Stimulated activated CD4-positive, alpha-beta T cell treated with anti-CD3 and anti-CD28 coated beads, Interleukin-1b, Interleukin-23, amount 100 ng/mL, for 24 hours (primary cell): ENCODE measurements at places on chromosomes 12 and 14.

DNA sequence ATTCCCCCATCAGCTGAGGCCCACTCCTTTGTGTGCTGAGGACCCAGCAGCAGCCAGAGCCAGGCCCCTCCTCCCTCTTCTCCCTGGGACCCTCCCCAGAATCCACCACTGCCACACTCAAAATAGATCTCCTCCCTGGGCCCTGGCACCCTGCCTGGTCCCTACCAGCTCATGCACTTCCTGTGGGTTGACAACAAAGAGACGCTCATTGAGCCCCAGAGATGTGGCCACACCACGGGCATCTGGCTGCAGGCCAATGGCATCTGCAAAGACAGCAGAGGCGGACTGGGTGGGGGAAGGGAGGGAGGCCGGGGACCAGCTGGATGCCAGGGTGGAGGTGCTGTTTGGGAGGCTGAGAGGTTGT lies 16.0 kb upstream of the ENDOU start:
- DNase-seq, result peak; percentile 14

GRCh38 chr12:79961411-79961810 lies 26.5 kb upstream of the PPP1R12A start:
- no peak for DNase-seq

DNA sequence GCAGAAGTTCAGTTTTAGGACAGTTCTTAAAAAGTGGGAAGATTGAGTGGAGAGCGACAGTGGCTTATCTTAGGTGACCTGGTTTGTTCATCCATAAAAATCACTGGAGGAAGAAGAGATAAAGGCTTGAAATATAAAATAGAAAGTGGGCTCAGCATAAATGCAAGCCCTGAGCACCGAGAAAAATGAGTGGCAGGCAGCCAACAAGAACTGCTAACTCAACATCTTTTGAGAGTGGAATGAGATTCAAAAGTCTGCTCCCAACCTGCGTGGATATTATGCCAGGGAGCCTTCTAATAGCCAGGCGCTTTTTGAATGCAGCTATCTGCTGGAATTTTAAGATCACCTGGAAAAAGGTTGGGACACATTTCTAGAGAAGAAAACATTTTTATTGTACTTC lies 666.5 kb downstream of the FLRT2 start:
- DNase-seq, result no peak

GRCh38 chr12:76571256-76571655 lies 11.7 kb upstream of the OSBPL8 start:
- DNase-seq, result no peak

- no peak for DNase-seq
These were observed 395.2 kb upstream of the DCN start for GRCh38 chr12:91577586-91578539.

DNA sequence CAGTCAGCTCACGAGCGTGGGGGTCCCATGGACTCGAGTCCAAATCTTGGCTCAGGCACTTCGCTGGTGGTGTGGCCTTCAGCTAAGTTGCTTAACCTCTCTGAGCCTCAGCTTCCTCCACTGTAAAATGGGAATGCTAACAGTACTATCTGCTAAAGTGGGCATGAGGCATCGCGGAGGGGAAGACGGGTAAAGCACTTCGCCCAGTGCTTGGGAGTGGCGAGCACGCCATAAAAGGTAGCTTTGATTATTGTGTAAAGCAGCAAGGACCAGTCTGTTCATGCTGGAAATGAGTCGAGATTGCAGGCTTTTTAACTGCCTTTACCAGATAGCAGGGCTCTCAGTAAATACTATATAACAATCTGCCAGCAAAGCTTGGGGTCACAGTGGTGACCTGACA lies 24.5 kb downstream of the HRK start:
- no peak for DNase-seq

DNA sequence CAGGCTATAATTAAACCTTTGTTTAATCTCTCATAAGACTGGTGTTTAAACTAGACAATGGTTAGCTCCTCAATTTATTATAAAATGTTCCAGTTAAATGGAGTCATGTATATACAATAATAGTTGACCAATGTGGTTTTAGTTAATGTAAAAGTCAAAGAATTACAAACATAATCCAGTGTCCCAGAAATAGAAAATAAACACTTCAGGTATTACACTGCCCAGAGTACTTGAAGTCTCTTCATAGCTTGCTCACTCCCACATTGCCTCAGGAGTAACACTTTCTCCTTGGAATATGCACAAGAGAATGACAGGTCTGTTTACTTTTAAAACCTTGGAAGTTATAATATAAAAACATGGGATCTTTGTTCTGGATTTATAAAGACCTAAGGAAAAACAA lies 60.5 kb downstream of the SLC38A1 start:
- DNase-seq, result no peak

GRCh38 chr12:47134005-47134404 lies 54.2 kb upstream of the AMIGO2 start:
- DNase-seq, result no peak

DNA sequence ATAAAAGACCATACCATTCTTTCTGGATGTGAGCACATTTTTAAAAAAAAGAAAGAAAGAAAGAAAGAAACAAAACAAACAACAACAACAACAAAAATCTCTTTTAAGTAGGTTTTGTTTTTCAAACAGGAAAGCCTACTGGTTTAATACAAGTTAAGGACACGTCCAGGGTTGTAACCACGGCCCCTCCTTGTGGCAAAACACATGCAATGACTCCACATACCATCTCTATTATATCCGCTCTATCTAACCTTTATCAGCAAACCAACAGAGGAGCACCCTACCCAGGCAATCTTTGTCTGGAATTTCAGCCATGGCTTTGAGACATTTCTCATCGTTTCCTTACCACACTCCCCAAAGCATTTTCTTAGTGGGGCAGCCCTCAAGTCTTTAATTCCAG lies 360.5 kb upstream of the TMPO start:
- DNase-seq, result no peak

DNA sequence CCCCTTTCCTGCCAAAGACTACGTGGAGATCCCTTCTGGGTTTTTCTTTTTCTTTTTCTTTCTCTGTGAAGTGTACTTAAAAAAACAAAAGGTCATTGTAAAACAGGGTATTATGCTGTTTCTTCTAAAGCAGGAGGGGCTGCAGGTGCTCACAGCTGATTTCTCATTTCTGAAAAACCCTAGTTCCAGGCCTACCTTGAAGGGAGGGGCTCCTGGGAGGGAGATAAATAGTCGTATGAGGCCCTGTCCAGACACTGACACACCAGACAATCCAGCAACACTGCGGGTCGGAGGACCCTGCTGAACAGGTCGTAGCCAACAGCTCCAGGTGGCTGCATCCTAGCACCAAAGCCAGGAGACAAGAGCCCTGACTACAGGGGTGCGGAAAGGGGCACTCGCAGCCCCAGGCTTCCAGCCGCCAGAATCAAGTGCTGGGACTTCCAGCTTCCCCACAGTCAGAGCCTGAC lies 41.1 kb downstream of the PSMA6 start:
- no peak for DNase-seq

DNA sequence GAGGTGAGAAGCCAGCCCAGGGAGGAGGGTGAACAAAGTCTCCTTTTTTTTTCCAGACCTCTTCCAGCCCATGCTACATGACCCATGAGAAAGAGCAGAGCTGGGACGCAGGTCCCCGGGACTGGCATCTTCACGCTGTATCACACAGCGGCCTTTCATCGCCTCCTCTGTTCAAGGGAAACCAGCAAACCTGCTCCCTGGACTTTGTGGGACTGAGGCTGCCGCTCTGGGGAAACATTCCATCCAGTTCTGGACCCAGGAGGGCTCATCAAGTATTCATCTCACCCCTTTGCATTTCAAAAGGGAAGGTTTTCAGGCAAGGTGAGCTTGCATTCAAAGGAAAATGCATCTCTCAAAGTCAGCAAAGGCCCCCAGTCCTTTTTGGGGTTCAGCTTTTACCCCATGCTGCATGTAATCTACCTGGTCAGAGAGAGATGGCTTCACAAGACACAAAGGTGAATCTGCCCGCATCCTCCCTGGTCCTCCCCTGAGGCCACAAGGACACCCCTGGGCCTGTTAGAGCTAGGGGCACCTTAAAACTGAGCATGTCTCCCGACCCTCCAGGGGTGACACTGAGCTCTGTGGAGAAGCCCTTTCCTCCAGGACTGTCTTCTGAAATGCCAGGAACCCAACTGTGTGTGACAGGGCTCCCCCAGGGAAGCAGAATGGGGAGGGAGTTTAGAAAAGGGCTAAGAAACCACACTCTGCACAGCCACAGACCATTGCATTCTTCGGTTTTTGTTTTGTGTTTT lies 21.2 kb upstream of the MEG3 start:
- DNase-seq, result no peak

DNA sequence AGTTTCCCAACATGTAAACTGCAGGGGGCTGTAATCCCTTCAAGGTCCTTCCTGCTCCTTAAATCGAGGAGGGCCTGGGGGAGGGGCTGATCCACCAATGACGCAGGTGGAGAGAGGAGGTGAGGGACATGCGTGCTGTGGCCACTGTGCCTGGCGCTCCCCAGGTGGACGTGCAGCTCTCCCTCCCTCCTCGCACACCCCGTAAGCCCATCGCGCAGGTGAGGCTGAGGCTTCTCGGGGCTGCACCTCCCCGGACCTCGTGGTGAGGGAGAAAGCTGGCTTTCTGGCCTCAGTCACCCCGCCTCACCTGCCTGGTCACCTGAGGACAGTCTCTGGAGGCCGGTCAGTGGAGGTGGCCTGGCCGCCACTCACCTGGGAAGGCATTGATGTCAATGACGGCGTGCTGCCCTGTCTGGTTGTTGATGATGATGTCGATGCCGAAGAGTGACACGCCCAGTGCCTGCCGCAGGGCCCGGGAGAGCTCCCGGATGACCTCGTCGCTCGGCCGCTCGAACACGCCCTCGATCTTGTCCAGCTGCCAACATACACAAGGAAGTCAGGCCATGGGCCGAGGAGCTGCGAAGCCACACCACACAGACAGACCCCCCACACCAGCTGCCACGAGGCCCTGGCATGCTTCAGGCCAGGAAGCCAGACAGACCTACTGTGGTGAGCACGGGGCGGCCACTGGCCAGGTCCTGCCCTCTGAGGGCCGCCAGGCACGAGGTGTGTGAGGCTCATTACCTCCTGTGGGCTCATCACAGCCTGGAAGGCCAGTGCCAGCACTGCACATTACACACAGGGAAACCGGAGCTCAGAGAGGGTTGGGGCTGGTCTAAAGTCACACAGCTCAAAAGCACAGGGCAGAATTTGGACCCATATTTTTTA lies 23.3 kb downstream of the CHGA start:
- DNase-seq, result no peak

DNA sequence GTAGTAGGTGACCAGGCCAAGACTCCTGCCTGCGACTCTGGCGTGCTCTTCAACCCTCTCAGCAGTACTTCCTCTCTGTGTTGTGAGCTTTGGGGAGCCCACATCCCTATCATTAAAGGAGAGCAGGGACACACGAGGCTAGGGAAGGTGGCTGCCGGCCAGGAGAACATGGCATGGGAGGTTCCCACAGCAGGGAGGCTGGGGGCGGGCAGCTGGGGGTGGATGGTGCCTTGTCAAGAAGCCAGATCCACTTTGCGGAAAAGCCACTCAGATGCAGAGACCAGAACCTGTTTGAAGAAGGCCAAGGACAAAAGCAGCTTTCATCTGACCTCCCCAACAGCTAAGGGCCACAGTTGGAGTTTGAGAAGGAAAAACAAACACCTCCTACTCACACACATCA lies 198.6 kb downstream of the BCL11B start:
- no peak for DNase-seq

GRCh38 chr12:11765817-11766794 lies 116.6 kb downstream of the ETV6 start:
- peak; percentile 39 for DNase-seq

- no peak for DNase-seq
These were observed 132.5 kb upstream of the RFLNA start for GRCh38 chr12:124162151-124163110.

GRCh38 chr12:18798535-18799361 lies 60.8 kb downstream of the CAPZA3 start:
- no peak for DNase-seq

- DNase-seq, result no peak
These were observed at the start of gene PIANP for GRCh38 chr12:6700646-6701051. TSS of gene PIANP (minus strand) at chr12:6700815. CDS start at chr12:6698061, 2,754 bp downstream.

DNA sequence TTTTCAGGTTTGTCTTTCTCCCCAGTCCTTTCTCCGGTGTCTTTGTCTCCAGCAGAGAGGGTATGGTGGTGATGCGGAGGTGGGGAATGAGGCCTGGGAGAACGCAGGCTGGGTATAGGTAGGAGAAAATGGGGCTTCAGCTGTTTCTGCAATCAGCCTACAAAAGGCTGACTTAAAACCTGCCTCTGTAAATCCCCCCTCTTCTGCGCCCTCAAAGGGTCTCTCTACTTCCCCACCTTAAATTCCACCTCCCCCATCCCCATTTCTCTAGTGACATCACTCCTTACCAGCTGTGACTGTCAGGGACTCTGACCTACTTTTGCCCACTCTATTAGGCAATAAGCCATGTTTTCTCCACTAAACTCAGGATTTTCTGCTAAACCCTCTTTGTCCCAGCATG lies 8.1 kb upstream of the RIMKLB start:
- DNase-seq, result no peak

- no peak for DNase-seq
These were observed 104.2 kb upstream of the RTL1 start for GRCh38 chr14:101007765-101008164.

- peak; percentile 50 for DNase-seq
These were observed at the start of gene ANKRD52 for GRCh38 chr12:56258068-56258819. TSS of gene ANKRD52 (minus strand) at chr12:56258384. CDS start at chr12:56258269, 115 bp downstream.

DNA sequence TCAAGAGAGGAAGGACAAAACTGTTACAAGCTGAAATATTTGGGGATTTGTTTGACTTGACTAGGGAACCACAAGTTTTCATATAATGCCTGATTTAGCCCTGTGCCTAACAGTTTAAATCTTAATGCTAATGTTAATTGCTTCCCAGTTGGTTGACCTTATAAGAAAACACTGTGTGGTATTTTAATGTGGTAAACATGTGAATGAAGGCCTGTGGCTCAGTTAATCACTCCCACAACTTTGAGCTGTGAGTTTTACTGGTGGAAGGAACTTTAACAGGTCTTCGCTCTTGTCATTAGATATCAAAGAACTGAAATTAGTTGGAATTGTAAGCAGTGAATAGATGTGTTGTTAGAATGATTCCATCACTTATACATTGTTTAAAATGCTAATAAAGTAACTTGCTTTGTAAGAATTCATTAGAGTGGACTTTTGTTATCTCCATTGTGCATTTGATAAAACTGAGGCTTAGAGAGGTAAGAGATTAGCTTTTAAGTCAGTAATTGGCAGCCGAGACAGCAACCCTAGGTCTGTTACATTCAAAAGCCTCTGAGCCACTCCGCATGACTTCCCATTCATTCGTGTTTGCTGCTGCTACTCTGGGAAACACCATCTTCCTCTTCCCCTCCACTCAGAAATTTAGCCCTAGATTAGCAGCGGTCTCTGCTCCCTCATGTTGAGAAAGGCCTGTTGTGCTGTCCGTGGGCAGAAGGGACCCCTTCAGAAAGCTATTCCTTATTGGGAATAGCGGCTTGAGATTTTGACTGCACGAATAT lies 1.0 kb upstream of the TBK1 start:
- no peak for DNase-seq

DNA sequence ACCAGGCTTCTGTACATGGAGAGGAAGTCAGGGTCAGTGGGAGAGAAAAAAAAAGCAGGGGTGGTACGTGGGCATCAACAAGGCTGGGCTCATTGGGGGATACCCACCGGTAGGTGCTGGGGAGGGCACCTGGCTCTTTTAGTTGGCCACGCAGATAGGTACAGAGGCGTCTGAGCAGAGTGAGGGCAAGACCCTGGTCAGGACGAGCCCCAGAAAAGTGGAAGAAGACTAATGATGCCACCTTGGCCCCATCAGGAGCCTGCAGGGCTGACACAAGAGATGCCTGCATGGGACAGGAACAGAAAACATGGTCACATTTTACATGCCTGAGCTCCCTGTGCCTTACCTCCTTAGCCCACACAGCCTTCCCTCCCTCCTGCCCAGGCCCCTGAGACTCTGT lies 29.7 kb downstream of the TEP1 start:
- no peak for DNase-seq
